Activated B cell treated with CpG ODN at 0.5 μM for 24 hours (primary cell): ENCODE measurements at places on chromosomes 2 and 18. TPM values are rescaled to one million over a fixed set of nuclear protein-coding genes. Genes with fewer than 3 reads are reported as not detected.

GRCh38 chr2:143719406-143719805, 590.2 kb downstream of the ARHGAP15 start:
- H3K36me3 ChIP-seq, result peaks cover 69% of the 10 kb centered on the region
- no peaks in the 10 kb centered on the region for H3K27me3 ChIP-seq
- H3K4me3 ChIP-seq, result no peak overlapping the region
- H3K27ac ChIP-seq, result no peak overlapping the region
- no peaks in the 10 kb centered on the region for H3K4me1 ChIP-seq
- no peak for DNase-seq

DNA sequence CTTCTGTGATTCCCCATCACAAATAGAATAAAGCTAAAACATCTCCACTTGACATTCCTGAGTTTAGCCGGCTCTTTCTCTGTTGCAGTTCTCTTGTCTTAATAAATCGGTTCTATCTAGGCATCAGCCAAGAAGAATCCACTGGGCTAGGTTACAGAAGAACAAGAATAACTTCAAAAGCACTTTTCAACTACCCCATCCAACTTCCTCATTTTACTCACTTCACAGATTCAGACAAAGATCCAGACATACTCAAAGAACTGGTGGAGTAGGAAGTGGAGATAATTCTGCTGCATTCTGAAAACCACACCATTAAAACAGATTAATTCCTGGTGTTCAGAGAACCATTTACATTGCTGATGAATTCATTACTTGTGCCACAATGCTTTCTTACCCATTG, 9.6 kb upstream of the ALPK2 start:
- H3K4me3 ChIP-seq, result peak overlapping the region; percentile 49
- peaks cover 27% of the 10 kb centered on the region for H3K4me1 ChIP-seq

DNA sequence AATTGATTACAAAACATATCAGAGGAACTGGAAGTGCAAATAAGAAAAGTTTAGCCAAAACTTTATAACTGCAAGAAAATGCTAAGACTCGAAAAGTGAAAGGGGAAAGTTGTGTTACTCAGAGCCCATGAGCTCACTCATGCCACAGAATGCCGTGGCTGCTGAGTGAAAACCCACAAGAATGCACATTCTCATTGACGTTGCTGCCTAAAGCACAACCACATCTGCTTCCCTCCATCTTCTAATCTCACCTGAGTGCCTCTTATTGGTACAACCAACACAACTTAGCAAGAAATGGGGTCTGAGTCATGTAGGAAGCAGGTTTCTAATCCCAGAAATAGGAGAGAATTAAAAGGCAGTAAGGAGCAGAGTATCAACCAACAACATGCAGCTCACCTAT, 259.7 kb downstream of the LNPK start:
- no peaks in the 10 kb centered on the region for H3K27me3 ChIP-seq
- no peak overlapping the region for H3K27ac ChIP-seq
- H3K4me1 ChIP-seq, result no peaks in the 10 kb centered on the region
- no peaks in the 10 kb centered on the region for H3K36me3 ChIP-seq

DNA sequence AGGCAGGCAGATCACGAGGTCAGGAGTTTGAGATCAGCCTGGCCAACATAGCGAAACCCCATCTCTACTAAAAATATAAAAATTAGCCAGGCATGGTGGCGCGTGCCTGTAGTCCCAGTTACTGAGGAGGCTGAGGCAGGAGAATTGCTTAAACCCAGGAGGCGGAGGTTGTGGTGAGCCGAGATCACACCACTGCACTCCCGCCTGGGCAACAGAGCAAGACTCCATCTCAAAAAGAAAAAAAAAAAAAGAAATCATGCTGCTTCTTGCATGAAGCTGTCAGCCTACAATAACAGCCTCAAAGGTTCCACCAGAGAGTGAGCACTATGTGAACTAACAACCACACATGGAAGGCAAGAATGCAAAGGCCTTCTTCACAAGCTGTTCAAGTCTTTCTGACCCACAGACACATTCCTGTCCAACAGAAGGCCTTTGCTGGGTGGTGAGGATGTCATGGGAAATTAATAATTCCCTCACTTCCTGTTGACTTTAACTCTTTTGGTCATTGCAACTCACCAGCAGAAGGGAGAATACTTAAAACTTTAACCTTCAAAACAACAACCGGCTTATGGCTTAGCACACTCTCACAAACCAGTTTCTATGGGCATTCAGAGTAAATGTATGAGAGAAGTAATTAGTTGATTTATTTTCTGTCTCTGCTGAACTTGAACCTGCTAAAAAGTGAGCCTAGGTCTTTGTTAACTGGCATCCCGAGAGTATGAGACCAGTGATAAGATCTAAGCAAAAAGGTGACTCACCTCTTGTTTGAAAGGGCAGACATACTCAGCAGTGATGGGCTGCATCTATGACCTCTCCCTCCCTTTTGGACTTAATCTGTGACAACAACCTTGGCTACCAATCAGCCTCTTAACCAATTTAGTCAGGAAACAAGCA, 11.8 kb downstream of the PLEKHM3 start:
- peaks cover 8% of the 10 kb centered on the region for H3K36me3 ChIP-seq
- no peaks in the 10 kb centered on the region for H3K27me3 ChIP-seq
- no peak for DNase-seq
- no peak overlapping the region for H3K4me3 ChIP-seq

The CIB4 gene
- total RNA-seq, result not detected in 2 replicates

DNA sequence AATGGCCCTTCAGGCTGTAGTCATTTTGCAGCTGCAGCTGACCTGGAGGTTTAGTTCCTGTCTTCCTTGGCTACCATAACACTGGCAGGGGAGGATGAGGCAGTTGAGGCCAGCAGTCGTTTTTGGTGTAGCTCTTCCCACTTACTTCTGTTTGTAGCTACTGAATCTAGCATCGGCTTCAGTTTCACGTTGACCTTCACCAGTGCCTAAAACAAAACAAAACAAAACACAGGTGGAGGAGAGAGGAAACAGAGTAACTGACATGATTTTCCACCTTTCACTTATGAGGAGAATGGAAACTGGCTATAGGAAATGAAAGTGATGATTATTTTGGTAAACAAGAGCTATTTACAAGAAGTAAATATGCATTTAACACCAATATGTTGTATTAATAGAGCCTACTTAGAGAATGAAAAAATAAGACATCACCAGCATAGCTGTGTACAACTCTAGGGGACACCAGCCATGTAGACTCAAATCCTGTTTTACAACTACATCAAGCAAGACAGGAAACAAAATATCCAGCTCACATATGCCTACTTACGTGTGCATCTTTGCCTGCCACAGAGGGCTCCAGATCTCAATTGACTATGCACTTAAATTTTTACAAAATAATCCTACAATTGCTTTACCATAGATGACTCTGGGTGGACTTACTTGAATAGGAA, 236.9 kb downstream of the AGPS start:
- no peaks in the 10 kb centered on the region for H3K36me3 ChIP-seq
- H3K27me3 ChIP-seq, result no peaks in the 10 kb centered on the region
- no peak overlapping the region for H3K27ac ChIP-seq
- DNase-seq, result no peak
- H3K4me1 ChIP-seq, result peaks cover 16% of the 10 kb centered on the region

DNA sequence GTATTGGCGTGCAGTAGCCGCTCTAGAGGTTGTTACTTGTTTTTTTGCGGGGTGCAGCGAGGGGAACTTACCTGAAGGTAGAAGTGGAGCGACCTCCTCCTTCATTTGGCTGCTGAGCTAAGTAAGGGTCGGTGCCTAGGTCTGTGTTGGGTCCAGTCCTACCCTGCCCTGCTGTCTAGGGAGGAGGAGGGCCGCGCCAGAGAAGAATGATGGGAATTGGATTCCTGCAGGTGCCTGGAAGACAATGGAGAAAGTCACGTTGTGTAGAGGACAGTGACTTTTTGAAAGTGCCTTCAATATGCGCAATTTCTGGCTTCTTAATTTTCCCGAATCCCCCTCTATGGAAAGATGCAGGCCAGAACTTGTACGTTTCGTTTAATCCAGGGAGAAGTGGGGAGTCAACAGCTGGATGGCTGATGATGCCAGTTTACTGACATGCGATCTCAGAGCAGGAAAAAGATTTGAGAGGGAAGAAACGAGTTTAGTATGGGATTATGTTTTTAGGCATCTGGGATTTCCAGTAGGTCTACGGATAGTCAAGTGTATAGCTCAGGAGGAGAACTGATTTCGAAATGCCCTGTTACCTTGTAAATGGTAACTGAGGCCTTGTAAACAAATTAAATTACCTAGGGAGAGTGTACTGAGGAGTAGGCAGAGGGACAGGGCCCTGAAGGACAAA, 653 bp downstream of the MRPS9 start:
- H3K27me3 ChIP-seq, result no peaks in the 10 kb centered on the region
- H3K4me1 ChIP-seq, result peaks cover 36% of the 10 kb centered on the region
- H3K4me3 ChIP-seq, result peak overlapping the region; percentile 99

DNA sequence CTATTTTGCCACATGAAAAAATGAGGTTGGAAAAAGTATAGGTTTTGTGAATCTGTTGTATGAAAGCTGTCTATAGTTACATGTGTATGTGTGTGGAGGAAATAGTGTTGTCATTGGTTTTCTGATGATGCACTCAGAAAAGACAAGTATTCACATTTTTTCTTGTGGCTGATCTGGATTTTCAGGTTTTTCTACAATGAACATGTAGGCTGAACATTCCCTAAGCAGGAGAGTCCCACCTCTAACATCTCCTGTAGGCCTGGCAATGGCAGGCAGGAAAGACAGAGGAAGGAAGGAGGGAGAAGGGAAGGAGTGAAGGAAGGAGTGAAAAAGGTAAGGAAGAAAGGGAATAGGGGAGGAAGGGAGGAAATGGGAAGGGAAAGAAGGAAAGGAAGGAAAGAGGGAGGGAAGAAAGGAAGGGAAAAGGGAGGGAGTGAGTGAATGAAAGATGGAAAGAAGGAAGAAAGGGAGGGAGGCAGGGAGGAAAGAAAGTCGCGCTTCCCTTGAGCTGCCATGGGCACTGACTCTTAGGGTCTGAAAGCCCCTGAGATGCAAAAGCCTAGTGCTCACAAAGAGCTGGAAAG, 495 bp upstream of the IL36RN start:
- no peak overlapping the region for H3K4me3 ChIP-seq
- peaks cover 15% of the 10 kb centered on the region for H3K27me3 ChIP-seq
- H3K36me3 ChIP-seq, result no peaks in the 10 kb centered on the region
- no peak overlapping the region for H3K27ac ChIP-seq
- no peaks in the 10 kb centered on the region for H3K4me1 ChIP-seq
- no peak for DNase-seq
